ENCODE measurements at places on chromosomes 3 and 15. TPM values are rescaled to one million over a fixed set of nuclear protein-coding genes. Genes with fewer than 3 reads are reported as not detected.

Gene AHSG
- total RNA-seq, result 0.53 TPM

Gene TJP1
- total RNA-seq, result 90.0 TPM

- no peak for DNase-seq
Measured at GRCh38 chr3:14849638-14850230, 31.0 kb downstream of the FGD5 start.

DNA sequence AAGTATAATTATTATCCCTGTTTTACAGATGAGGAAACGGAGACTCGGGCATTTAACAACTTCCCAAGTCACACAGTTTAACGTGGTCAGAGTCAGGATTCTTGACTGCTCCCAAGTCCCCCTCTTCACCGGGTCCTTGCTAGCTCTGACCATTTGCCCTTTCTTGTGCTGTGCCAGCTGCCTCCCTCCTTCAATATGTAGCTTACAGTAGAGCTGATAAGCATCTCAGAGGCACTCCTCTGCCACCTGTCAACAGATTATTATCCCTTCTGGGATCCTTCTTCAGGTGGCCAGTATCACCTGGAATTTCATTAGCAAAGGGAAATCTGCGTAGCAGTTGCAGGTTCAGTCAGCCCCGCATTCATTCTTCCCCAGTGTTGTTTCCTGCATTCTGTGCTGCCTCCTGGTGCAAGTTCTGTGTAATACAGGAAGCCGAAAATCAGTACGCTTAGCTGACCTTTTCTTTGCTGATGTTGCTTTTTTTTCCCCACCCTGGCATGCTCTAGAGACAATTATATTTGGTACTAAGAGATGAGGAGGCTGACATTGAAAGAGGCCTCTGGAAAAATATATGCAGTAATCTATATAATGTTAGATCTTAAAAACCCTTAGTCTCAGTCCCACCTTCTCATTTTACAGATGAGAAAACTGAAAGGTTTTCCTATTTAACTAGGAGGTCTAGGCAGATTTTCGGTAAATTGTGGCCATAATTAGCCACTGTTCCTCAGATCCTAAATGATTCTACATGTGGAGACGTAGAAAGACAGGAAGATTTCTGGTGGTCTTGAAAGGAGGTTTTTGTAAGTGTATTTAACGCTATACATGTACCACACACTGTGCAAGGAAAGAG is 24.8 kb downstream of the TMOD2 start:
- DNase-seq, result no peak
